Activated CD8-positive, alpha-beta memory T cell treated with anti-CD3 and anti-CD28 coated beads for 4 hours (primary cell): ENCODE measurements at places on chromosomes 3 and 15.

- DNase-seq = no peak
Observed at GRCh38 chr3:19284974-19285373, 136.7 kb downstream of the KCNH8 start.

- DNase-seq = no peak
Observed at GRCh38 chr15:40702077-40702476, 7.1 kb downstream of the RAD51 start.

DNA sequence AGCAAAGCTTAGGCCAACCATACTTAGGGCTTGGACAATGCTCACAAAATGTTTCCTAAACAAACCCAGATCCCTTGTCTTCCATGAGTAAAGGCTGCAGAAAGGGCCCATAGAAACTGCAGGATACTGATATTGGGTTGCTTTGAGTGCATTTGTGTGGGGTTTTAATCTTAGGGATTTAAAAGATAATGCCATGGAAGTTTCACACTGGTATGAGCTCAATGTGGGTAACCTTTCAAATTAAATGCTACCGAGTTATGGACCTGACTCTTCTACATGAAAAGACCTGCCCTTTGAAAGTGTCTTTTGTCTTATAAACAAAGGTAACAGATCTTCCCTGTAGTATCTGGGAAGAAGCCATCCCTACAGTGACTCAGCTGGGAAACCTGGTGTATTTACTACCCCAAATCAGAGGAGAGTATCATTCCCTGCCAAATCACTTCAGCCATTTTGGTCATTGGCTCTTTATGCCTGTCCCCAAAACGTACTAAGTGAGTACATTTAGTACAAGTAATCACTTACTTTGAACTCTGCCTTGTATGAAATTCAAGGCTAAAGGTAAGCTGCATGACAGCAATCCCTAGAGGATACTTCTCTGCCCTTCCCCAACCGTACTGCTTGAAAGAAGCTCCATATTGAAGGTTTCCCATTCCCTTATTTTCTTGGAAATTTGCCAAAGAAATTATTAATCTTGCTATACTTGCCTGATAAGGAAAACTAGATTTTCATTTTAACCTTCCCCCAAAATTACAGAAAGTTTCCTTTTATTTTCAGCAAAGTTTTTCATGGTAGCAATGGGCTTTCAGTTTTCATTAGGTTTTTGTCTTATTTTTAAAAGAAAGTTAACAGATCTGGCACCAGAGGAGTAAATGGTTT, 7.2 kb downstream of the TM4SF1 start:
- no peak for DNase-seq

- no peak for DNase-seq
Observed at GRCh38 chr15:67369359-67369998, 114.9 kb downstream of the IQCH start.

GRCh38 chr3:169264711-169265110, 398.8 kb downstream of the MECOM start:
- no peak for DNase-seq

GRCh38 chr3:134594331-134594741, 56.5 kb downstream of the KY start:
- no peak for DNase-seq
